ENCODE measurements at places on chromosomes 1 and 21.

DNA sequence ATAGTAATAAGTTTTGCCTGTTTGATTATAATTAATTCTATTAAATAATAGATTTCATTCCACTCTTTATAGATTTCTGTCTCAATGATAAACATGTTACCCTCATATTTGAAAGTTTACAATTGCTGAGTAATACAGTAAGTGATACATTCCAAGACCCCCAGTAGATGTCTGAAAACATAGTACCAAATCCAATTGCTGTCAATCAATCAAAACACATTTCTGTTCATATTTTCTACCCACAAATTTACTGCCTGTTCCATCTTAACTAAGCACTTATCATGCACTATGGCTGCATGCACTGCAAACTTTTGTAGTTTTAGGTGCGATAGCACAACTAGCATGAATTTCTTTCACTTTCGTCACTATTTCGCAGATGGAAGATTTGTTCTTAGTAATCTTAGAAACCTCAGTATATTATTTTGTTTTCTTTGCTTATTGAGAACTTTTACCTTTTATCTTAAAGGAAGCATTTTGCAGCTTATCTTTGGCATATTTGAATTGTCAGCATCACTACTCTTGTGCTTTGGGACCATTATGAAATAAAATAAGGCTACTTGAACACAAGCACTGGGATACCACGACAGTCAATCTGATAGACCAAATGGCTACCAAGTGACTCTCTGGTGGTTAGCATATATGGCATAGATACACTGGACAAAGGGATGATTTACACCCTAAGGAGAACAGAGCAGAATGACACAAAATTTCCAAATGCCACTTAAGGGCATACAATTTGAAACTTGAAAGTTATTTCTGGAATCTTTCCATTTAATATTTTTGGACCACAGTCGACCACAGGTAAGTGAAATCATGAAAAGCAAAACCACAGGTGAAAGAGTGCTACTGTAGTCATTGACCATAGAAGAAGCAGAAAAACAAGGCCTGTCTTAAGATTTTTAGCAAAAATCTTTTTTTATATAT is 67.6 kb downstream of the RGS13 start:
- DNase-seq = no peak

DNA sequence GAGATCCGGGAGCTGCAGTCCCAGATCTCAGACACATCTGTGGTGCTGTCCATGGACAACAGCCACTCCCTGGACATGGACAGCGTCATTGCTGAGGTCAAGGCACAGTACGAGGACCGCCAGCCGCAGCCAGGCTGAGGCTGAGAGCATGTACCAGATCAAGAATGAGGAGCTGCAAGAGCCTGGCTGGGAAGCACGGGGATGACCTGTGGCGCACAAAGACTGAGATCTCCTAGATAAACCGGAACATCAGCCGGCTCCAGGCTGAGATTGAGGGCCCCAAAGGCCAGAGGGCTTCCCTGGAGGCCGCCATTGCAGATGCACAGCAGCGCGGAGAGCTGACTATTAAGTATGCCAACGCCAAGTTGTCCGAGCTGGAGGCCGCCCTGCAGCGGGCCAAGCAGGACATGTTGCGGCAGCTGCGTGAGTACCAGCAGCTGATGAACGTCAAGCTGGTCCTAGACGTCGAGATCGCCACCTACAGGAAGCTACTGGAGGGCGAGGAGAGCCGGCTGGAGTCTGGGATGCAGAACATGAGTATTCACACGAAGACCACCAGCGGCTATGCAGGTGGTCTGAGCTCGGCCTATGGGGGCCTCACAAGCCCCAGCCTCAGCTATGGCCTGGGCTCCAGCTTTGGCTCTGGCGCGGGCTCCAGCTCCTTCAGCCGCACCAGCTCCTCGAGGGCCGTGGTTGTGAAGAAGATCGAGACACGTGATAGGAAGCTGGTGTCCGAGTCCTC is 25.5 kb downstream of the ETV3L start:
- DNase-seq = no peak

GRCh38 chr21:37166733-37167132 is 93.7 kb downstream of the TTC3 start:
- DNase-seq = no peak

DNA sequence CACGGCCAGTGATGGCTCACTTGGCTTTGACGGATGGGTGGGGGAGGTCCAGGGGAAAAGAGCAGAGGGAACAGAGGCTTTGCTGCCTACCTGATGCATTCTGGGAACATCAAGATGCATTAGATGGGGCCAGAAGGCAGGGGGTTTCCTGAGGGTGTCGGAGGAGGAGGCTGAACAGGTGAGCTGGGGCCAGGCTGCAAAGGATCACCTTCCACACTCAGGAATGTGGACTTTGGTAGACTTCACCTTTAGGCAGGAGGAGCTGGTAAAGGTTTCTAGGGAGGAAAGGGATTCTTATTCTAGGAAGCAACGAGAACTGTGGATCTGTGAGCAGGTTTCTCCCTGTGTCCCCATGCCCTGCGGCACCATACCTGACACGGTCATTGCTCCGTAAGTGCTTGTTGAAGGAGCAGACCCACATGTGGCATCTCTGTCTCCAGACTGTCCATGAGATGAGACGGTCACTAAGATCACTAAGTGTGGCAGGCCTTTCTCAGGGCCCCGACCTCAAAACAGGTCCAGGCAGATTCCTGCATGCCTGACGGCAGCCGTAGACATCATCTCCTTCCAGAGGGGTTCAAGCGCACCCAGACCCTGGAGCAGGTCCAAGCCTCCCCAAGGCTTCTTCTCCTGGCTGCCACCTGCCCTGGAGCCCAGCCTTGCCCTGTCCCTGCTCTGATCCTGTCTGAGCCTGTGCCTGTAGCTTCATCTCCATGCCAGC is 89.1 kb upstream of the SLC25A33 start:
- DNase-seq = no peak

DNA sequence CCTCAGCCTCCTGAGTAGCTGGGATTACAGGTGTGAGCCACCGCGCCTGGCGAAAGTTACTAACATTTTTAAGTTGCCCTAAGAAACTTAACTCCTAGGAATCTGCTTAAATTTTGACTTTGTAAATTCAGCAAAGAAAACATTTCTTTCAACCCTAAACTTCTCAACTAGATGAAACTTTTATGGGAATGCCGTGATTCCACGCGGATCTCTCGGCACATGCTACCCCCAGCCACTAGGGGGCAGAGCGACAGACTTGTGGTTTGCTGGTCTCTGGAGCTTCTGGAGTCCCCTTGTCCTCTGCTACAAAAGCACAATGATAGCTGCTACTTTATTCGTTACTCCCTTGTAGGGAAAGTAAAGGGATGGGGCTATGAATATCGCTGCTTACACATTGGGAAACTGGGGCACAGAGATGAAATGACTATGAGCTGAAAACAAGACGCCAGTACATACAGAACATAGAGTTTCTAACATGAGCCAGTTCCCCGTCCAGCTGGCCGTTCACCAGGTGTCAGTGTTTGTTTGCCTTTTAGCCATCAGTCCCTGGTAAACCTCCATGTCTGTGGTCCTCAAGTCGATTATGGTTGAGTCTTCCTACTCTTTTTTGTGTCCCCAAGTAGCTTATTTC is 114.7 kb downstream of the PBX1 start:
- DNase-seq = no peak

- no peak for DNase-seq
Observed at GRCh38 chr1:160997323-160998038, 23.5 kb downstream of the F11R start.

DNA sequence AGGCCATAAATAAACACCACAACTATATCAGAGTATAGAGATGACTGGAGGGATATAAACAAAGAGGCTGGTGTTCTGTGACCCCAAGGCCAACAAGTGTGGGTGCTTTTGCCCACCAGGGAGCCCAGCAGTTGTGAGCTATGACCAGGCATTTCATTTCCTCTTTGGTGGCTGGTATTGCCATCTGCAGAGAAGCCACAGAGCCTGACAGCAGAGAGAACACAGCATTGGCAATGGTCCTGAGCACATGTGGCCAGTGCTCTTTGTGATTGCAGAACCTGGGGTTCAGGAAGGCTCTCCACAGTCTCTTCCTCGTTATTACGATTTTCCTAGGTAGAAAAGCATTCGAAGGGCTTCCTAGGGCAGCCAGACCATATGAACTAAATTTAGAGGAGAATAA is 112.3 kb downstream of the TM2D1 start:
- DNase-seq = no peak

DNA sequence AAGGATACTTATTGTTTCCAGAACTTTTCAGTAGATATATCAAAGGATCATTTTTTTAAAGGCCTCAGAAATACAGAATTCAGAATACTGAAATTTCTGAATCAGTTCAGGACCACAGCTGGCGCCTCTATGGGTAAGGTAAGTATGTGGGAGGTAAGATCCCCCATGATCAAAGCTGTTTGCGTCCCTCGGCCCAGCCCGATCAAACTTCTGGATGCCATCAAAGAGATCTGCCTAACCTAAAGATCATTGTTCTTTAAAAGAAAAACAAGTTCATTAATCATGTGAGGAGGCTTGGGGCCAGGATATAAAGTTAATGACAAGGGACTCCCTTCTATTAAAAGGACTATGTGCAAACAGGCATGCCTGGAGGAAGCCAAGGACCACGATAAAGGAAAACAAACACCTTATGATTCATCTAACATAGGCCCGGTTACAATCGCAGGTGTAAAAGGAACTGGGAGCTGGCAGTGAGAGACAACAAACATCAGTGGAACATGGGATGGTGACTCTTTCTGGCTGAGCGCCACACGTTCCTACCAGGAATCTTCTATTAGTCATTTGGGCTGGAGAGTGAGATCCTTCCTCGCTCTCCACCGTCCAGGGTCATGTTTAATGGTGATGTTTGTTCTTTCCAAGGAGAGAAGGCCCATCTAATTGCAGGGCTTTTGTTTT is 2.8 kb upstream of the BACE2 start:
- no peak for DNase-seq

- no peak for DNase-seq
Observed at GRCh38 chr1:25500694-25501093, 42.7 kb upstream of the LDLRAP1 start.

GRCh38 chr1:231070758-231071444 is 30.8 kb upstream of the FAM89A start:
- DNase-seq = no peak

- no peak for DNase-seq
Observed at GRCh38 chr1:36222481-36223380, 1.5 kb upstream of the THRAP3 start.

- DNase-seq = no peak
Observed at GRCh38 chr1:101122452-101123166, 97.0 kb upstream of the DPH5 start.

- DNase-seq = no peak
Observed at GRCh38 chr1:9211291-9211811, 23.2 kb upstream of the H6PD start.

DNA sequence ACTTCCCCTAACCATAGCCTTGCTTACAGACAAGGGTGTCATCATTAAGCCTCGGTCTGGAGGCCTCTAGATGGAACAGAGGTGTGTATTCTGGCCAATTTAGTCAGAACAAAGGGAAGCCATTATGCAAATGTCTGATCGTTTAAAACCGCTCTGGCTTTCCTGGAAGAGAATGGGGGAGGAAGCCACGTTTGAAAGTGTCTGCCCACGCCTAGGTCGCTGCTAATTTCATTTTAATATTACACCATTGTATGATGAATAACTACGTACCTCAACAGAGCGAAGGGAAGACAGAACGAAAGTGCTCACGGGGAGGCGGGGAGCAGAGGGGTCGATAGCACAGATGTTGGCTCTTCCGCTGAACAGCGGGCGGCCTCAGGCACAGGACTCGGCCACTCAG is 41.1 kb upstream of the CSF3R start:
- no peak for DNase-seq

DNA sequence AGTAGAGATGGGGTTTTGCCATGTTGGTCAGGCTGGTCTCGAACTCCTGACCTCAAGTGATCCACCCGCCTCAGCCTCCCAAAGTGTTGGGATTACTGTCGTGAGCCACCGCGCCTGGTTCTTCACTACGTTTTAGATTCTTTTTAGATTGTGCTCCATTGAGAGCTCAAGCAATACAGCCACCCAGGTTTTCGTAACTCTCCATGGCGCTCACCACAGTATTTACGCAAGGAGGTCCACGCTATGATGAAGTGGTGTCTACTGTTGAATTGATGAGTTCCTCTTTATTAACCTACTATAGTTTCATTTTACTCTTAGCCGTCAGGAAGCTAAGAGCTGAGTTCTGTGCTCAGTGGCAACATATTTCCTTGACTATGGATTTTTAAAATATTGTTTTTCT is 1.8 kb upstream of the KIF1B start:
- DNase-seq = no peak

GRCh38 chr1:84540759-84541158 is 33.5 kb downstream of the CTBS start:
- no peak for DNase-seq

- DNase-seq = no peak
Observed at GRCh38 chr1:210340841-210341240, 12.1 kb downstream of the HHAT start.

DNA sequence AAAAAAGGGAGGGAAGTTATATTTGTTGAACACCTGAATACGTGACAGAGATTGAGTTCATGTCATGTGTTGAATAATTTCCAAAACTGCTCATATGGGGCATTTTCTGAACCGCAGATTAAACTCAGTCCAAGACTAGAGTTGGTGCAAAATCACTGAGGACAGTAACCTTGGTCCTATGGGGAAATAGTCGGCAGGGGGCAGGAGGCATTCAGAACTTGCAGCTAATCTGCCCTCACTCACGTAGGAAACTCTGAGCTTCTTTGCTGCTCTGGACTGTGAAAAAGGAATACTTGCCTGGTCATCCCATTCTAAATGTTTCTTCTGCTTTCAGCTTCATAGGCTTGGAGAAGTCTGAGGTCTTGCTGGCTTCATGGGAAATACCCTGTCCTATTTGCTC is 228.3 kb upstream of the ZP4 start:
- DNase-seq = no peak

GRCh38 chr1:154748405-154748775 is 121.7 kb downstream of the KCNN3 start:
- DNase-seq = no peak

DNA sequence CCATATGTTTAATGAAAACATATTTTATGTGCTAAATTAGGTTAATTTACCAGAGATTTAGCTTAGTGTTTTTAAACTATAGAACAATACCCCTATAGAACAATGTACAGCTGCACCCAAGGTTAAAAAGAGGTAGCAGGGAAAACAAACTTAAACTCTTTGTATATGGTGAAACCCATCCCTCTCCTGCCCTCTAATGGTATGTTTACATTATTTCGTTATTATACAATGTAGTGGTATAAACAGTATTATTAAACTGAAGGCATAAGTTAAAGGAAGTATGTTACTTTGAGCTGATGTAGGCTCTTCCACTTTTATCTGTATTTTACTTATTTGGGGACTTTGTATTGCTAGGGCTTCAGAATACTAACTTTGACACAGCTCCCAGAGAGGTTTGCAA is 16.7 kb upstream of the ZYG11A start:
- no peak for DNase-seq
